Stimulated activated CD8-positive, alpha-beta memory T cell treated with anti-CD3 and anti-CD28 coated beads, Interleukin-7, amount 100 ng/mL, for 48 hours (primary cell): ENCODE measurements at places on chromosomes 4 and X.

GRCh38 chr4:15303052-15303641 lies 124.7 kb upstream of the C1QTNF7 start:
- no peak for DNase-seq

- DNase-seq = no peak
These were observed 835 bp downstream of the TMEM185A start for GRCh38 chrX:149630681-149631233.

GRCh38 chr4:80540785-80541469 lies 205.4 kb downstream of the CFAP299 start:
- no peak for DNase-seq

- DNase-seq = no peak
These were observed 13.5 kb downstream of the SH3TC1 start for GRCh38 chr4:8212622-8213021.

- no peak for DNase-seq
These were observed 32.9 kb downstream of the RAB33A start for GRCh38 chrX:130204647-130205046.

- DNase-seq = no peak
These were observed 76.1 kb downstream of the LRBA start for GRCh38 chr4:150938873-150939499.

DNA sequence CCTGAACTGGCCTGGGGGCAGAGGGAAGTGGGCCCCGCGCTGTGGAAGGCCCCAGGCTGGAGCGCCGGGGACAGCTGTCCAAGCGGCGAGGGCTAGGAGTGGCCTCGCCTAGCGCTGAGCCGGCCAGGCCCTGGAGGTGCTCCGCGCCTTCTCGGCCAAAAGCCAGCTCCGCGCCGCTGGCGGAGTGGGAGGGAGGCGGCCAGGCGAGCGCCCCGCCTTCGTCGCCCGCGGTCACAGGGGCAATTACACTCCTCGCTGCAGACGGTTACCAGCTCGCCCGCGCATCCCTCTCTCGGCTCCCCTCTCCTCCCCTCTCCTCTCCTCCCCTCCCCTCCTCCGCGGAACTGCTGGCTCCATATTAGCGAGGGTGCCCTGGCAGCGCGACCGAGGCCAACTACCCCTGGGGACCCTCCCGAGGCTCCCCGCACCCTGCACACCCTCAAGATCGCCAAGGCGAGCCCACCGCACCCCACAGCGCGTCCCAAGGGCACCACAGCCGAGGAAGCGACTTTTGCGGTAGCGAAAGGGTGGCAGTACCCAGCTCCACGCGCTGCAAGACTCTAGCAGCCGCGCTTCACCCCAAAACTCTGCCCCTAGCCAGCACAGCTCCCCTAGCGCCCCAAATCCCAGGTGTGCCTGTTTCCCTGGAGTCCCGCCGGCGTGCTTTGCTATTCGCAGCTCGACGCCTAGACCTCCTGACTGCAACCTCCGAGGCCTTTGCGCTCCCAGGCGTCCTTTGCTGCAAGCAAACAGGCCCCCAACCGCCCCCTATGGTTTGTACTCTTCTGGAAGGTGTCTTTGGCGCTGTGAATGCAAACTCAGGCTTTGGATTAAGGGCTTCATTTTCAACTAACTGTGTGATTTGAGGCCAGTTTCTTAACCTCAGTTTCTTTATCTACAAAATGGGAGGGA lies 91.4 kb downstream of the BCOR start:
- no peak for DNase-seq

- DNase-seq = no peak
These were observed 190.6 kb downstream of the CEP135 start for GRCh38 chr4:56139241-56139827.

GRCh38 chr4:69642961-69643360 lies 3.5 kb upstream of the UGT2A2 start:
- DNase-seq = no peak

- no peak for DNase-seq
These were observed 39.0 kb upstream of the GPM6B start for GRCh38 chrX:13855689-13856450.

- no peak for DNase-seq
These were observed 27.6 kb downstream of the CLNK start for GRCh38 chr4:10656988-10657387.

DNA sequence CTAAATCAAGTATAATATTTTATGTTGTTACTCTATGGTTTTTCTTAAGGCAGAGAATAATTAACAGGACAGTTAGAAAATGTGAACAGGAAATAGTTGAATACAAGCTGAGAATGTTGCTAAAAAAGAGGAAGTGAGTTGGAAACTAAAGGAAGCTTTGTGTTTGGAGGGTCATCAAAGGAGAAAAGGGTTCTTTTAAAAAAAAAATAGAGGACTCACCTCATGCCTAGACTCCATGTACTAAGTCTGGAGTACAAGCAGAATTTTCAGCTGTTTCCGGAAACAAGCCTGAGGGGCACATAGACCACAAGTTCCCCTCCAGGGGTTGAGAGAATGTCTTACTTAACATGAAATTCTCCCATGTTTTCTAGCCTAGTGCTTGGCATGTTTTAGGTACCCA lies 20.1 kb upstream of the MAP7D3 start:
- DNase-seq = no peak

GRCh38 chr4:56612282-56612681 lies 68.8 kb downstream of the HOPX start:
- no peak for DNase-seq
